ENCODE measurements at places on chromosomes 11 and 22.
A peak's percentile ranks its signal among the peaks of the same experiment; 100 is the strongest.

- no peak for DNase-seq
Measured at GRCh38 chr11:116651098-116651736, 121.6 kb downstream of the BUD13 start.

- no peak for DNase-seq
Measured at GRCh38 chr11:92735039-92735438, 234.4 kb upstream of the MTNR1B start.

DNA sequence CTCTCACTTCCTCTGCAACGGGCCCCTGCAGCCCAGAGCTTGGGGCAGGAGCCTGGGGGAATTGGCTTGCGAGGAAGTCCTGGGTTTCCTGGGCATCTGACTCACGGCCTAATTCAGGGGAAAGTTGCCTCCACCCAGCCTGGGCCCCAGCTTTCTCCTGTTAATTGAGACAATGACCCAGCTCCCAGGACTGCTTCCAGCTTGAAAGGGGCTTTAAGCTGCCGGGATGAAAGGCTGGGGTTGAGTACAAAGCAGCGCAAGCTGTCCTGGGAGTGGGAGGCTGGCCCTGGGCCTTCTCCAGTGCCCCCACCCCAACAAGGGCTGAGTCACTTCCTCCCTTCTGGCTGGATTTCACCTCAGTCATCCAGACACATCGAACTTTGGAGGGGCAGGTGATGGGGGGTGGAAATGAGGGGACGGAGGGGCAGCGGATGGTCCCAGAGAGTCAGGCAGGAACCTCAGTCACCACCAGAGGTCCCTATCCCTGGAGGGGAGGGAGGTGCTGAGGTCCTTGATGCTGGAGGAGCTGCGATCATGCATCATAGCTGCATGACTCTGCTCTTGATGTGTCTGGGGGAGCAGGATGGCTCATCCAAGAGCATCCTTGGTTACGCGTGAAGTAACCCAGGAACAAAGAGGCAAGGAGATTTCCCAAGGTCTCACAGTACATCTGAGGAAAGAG is 30.1 kb upstream of the OAF start:
- no peak for DNase-seq

GRCh38 chr11:47550288-47551047 is 2.5 kb downstream of the CELF1 start:
- no peak for DNase-seq

GRCh38 chr11:11669233-11669846 is 47.5 kb upstream of the GALNT18 start:
- no peak for DNase-seq

GRCh38 chr11:130402570-130402969 is 25.8 kb downstream of the ADAMTS8 start:
- DNase-seq = no peak

GRCh38 chr22:42630901-42631602 is 9.3 kb downstream of the ATP5MGL start:
- DNase-seq = no peak

GRCh38 chr11:118200497-118200896 is 24.1 kb upstream of the SCN2B start:
- DNase-seq = no peak

GRCh38 chr11:122917311-122917710 is 34.8 kb downstream of the JHY start:
- no peak for DNase-seq

DNA sequence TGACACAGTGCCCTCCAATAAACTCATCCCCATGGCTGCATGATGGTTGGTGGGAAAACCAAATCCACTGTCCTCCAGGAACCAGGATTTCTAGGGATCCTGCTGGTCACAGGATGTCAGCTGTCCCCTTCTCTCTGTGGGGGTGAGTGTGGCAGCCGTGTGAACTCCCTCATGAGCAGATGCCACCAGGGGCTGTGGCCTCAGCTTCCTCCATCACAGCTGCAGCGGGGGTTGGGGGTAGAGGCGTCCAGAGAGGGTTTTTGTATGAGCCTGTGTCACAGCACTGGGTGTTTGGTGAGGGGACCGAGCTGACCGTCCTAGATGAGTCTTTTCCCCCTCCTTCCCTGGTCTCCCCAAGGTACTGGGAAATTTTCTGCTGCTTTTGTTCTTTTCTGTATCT is 26.4 kb downstream of the IGLL5 start:
- no peak for DNase-seq

GRCh38 chr22:42443240-42444076 is 11.3 kb upstream of the NFAM1 start:
- no peak for DNase-seq

DNA sequence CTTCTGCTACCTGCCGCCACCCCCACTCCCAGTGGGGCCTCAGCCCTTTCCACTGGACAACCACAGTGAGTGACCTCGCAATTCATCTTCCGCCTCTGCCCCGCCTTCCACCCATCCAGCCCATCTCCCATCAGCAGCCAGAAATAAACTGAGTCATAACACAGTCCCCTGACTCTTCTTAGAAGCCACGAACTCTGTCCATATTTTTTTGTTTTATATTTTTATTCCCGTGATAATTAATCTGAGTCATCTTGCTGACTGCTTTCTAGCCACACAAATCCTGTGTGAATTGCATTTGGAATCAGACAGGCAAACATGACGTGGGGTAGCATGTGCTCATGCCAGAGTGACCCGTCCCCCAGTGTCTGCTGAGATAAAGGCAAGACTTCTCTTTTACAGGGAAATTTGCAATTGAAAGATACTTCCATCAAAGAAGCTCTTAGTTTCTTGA is 7.0 kb downstream of the FADD start:
- DNase-seq = no peak

DNA sequence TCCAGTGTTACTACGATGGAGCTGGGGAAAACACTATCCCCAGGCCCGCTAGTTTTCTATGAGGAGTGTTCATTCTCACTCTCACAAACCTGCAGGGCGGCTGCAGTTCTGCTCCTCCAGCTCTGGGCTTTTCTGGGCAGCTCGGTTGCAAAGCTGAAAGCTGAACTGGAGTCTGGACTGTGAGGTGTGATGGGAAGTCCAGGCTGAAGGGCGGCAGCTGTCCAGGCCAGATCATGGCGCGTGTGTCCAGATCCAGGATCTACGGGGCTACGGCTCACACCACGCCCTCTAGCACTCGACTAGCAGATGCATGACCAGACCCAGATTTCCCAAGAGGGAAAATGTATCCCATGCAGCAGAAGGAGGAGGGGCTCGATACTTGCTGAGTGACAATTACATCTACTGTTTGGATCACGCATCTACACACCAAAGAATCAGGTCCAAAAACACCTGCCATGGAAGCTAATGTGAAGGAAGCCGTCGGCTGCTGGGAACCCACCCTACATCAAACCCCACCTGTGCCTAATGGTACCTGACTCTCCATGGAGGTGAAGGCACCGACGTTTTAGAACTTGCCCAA is 555.0 kb downstream of the BRD1 start:
- DNase-seq = no peak

GRCh38 chr11:12293486-12293885 is 83.9 kb upstream of the PARVA start:
- DNase-seq = no peak

DNA sequence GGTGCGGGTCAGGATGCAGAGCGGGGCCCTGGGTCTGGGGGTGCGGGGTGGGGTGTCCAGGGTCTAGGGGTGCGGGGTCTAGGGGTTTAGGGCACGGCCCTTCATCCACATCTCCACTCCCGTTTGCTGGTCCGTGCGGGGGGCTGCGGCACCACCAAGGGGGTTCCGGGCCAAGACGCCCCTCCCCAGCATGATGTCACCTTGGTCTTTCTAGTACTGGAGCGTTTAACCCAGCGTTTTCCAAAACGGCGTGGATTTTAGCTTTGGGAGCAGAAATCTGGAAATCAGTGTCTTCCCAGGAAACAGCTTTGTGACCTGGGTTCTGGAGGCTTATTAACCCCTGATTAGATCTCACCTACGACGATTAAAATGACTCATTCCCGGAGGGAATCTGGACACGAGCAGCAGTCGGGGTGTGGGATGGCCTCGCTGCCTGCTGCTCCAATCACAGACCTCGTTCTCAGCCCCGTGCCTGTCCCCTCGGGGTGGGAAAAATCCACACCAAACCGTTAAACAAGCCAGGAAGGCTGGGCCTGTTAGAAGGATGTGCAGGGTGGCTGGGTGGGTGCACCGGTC is 759 bp downstream of the AP2A2 start:
- DNase-seq = peak; percentile 21

DNA sequence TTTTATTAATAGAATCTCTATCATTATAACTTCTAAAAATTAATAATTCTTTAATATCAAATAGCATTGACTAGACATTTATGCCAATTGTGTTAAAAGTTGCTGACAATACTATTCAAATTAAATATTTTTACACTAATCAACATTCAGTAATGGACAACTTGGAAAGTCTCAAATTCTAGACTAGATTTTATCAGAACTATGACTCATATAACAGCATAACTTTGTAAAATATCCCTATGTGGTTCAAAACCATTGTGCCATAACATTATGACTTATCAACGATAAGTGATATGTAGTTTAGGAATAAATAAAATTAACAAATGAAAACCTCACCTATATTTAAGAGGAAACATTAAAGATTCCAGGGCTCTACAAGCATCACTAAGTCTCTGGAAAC is 291.8 kb downstream of the SBF2 start:
- DNase-seq = no peak

DNA sequence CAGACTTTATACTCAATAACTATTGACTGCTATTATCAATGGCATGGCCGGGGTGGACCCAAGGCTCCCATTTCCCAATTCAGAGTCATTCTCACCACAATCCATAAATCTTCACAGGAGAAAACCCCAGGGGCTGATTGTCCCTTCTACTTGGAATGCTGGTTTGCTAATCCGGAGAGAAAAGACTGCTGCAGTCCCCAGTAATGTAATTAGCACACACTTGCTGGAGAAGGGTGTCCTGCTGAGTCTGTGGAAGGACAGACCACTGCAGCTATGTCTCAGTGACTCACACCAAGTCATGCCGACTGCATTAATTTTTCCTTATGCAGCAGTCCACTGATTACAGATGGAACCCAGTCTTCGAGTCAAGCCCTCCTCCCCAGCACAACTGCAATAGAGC is 5.9 kb upstream of the ETS1 start:
- DNase-seq = no peak

GRCh38 chr11:126231725-126232459 is 20.3 kb downstream of the FAM118B start:
- no peak for DNase-seq

DNA sequence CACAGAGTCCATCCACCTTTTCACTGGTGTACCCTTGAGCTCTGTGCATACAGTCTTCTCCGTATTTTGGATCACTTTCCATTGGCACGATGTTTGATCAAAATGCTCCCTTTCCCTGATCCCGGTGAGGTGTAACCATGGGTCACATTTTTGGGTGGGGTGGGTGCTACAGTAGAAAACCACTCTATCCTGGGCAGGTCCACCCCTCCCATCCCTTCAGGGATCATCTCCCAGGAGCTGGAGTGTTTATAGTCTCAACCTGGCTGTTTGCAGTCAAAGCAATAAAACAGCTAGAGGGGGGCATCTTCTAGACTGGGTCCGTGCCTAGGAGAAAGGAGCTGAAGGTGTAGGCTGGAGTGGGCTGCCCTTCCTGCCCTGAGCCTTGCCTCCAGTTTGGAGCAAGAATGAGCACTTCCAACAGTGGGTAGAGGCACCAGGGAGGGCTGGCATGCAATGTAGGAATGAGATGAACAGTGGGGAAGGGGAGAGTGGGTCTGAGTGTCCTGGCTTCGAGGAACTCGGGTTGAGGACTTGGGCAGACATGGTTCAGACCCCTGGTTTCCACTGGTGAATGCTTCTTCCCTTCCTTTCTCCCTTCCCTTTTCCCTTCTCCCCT is 38.8 kb downstream of the RNF141 start:
- DNase-seq = no peak

DNA sequence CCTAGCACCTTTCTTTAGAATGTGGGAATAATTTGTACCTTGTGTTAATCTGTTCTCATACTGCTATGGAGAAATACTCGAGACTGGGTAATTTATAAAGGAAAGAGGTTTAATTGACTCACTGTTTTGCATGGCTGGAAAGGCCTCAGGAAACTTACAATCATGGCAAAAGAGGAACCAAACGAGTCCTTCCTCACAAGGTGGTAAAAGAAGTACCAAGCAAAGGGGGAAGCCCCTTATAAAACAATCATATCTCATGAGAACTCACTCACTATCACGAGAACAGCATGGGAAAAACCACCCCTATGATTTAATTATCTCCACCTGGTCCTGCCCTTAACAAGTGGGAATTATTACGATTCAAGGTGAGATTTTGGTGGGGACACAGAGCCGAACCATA is 127.1 kb upstream of the ANO3 start:
- DNase-seq = no peak

DNA sequence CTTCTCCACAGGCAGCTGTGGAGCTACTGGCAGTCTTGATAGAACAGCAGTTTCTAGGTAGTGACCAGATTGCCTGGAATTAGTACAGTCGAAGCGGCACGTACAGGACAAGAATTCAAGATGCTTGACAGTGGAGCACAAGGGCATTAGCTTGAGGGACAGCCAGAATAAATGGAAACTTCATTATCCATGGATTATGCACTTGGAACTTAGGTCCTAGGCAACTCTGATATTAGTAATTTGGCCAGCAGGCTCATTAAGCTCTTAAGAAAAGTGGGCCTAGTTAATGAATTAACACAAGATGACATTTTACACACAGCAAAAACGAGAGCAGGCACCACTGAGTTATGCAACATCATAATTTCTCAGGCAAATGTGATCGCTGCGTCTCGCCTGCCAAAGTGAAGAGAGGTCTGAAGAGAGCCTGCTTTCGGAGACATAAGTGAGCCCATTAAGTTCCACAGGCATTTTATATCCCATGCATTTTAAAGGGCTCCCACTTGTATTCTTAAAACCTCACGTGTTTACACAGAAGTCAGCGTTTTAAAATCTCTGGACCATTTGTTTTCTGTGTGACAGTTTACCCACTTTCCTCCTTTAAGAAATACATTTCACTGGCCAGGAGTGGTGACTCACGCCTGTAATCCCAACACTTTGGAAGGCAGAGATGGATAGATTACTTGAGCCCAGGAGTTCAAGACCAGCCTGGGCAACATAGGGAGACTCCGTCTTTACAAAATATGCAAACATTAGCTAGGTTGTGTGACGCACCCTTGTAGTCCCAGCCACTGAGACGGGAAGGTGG is 66.2 kb downstream of the COMMD9 start:
- no peak for DNase-seq

GRCh38 chr11:13145461-13145860 is 132.1 kb upstream of the BMAL1 start:
- DNase-seq = no peak

DNA sequence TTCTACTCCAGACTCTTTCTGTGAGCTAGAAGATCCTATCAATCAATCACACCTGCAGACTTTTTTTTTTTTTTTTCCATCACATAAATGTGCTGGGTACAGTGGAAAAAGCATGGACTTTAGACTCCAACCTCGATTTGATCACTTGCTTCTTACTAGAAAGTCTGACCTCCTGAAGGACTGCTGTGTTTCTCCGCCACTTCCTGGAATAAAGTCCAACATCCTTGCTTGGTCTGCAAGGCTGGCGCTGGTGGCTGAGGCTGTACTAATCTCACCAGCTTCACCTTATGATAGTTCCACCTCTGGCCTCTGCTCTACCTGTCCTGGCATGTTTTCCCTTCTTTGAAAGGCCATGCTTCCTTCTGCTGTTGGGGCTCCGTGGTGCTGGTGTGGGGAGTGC is 60.9 kb upstream of the SESN3 start:
- no peak for DNase-seq

GRCh38 chr22:35568751-35569739 is 28.4 kb downstream of the RASD2 start:
- peak; percentile 31 for DNase-seq
